Activated naive CD4-positive, alpha-beta T cell treated with anti-CD3 and anti-CD28 coated beads, Interleukin-2, amount 50 U/mL, for 72 hours (primary cell): ENCODE measurements at places on chromosomes 2 and 18.

- DNase-seq, result no peak
Measured at GRCh38 chr2:71689968-71690834, 236.8 kb downstream of the DYSF start.

DNA sequence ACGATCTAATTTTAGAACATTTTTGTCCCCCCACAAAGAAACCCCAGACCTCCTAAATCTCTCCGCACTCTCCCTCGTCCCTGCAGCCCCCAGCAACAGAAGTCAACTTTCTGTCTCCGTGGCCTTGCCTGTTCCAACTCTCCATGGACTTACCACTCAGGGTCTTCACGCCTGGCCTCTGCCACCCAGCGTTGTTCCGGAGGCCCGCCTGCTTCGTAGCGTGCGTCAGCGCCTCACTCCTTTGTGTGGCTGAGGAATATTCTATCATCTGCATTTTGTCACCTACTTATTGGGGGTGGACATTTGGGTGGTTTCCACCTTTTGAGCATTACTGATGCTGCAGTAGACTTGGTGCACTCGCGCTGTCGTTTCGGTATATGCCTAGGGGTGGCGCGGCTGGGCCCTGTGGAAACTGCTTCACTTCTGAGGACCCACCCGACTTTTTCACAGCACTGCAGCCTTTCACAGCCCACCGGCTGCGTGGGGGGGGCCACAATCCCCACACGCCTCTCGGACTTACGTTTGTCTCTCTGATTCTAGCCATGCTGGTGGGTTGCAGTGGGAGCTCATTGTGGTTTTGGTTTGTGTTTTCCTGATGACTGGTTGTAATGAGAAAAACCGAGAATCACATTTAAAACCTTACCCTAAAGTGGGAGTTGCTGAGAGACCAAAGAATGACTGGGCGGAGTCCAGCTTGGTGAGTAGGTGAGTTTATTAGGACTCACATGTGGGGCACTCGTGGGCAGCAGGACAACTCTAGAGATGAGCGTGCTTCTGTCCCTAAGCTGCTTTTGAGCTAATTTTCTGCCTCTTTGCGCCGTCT, 1.4 kb upstream of the HSBP1L1 start:
- DNase-seq, result peak; percentile 51

- DNase-seq, result no peak
Measured at GRCh38 chr2:7132753-7133152, 215.5 kb downstream of the RNF144A start.

GRCh38 chr2:68907232-68907919, 36.2 kb upstream of the BMP10 start:
- DNase-seq, result no peak

DNA sequence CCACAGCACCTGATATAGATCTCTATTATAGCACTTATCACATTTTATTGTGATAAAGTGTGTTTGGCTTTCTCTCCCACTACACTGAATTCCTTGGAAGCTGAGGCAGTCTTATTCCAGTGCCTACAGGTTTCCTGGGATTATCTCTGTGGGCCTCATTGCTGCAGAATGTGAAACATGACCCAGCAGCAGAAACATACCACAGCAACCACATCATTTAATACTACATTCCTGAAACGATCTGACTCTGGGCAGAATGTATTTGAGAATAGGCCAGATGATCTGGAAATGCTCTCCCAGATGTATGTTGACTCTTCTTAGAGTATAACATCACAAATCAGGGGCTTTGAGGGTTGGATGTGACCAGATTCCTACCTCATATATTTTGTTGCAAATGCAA, 323.5 kb upstream of the TANK start:
- no peak for DNase-seq

- DNase-seq, result no peak
Measured at GRCh38 chr2:42960002-42960841, 167.8 kb upstream of the HAAO start.

DNA sequence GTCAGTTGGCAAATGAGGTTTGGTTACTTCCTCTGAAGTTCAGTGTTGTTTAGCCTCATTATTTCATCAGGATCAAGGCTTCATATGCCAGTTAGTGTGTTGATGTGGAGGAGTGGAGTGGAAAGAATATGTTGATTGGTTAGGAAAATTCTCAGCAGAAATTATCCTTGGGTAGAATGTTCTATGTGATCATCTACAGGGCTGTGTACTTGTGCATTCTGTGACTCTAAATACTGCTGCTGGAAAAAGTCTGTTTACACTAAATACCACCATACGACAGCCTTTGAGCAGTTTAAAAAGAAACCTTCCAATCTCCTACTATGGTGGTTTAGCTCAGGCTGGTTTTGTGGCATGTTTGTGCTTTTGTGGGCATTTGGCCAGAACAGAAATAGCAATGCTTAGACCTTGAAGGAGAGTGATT, 25.8 kb downstream of the CAB39 start:
- no peak for DNase-seq

GRCh38 chr2:8555543-8555942, 126.3 kb upstream of the ID2 start:
- DNase-seq, result no peak

DNA sequence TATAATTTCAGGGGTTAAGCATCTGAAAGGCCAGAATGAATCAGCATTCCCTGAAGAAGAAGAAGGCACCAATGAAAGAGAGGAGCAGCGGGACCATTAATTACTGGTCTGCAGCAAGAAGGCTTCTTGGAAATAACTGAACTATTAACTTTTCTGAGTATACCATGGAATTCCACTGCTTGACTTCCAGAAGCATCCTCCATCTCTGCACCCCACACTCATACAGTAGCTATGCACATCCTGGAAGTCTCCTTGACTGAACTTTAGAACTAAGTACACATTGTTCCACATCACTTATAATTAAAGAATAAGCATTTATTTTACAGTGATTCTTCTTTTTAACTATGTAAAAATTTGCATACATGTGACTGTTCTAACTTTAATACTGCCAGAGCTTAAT, 131.5 kb downstream of the PPP1R1C start:
- no peak for DNase-seq

DNA sequence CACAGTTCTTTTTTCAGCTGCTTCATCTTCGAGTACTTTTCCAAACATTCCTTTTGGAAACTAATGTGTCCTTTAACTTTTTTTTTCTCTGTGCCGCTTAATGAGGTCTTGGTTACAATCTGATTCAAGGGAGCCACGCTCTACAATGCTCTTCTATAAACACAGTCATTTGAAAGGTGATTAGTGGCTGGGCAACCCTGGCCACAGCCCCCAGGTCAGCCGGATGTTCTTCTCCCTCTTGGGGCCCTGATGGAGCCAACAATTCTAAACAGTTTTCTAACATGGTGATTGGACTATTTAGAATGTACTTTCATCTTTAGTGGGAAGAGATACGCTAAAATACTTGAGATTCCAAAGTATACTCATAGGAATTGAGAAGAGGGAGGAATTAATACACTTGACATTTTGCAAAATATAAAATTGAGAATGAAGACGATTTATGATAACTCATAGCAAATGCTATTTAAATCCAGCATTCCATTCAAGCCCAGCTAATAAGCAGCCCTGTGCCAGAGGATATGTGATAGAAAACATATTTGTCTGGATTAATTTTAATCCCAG, 83.7 kb upstream of the MBOAT2 start:
- no peak for DNase-seq

- no peak for DNase-seq
Measured at GRCh38 chr2:203605302-203605701, 70.2 kb upstream of the RAPH1 start.

DNA sequence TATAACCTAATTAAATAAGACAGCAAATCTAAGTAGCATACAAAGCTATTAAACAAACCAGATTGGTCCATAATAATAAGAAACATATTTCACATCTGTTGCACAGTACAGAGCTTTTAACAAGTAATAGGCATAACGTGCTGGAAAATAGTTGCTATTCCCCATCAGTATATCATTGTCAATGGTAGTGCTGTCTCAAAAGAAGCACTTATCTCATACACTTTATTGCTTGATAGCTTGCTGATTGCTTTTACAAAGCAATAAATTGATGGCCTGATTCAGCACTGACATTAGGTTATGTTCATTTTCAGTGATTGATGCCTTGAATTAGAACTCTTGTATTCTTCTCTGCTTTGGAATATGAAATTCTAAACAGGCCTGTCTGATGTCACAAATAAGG, 641.7 kb downstream of the CBLN2 start:
- no peak for DNase-seq

- no peak for DNase-seq
Measured at GRCh38 chr2:168671932-168672331, 130.5 kb upstream of the NOSTRIN start.

GRCh38 chr2:240232264-240232915, 91.9 kb upstream of the OTOS start:
- DNase-seq, result no peak

- DNase-seq, result no peak
Measured at GRCh38 chr18:62445386-62445917, 77.4 kb upstream of the ZCCHC2 start.

DNA sequence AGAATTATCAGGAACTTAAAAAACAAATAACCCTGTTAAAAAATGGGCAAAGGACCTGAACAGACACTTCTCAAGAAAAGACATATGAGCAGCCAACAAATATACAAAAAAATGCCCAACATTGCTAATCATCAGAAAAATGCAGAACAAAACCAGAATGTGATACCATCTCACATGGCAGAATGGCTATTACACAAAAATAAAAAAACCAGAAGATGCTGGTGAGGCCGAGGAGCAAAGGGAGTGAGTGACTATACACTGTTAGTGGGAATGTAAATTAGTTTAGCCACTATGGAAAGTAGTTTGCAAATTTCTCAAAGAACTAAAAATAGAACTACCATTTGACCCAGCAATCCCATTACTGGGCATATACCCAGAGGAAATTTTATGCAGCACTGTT, 95.8 kb upstream of the DSEL start:
- no peak for DNase-seq

GRCh38 chr2:41896186-41896846, 151.5 kb upstream of the PKDCC start:
- DNase-seq, result no peak

- no peak for DNase-seq
Measured at GRCh38 chr18:46475390-46475752, 181.6 kb downstream of the LOXHD1 start.

DNA sequence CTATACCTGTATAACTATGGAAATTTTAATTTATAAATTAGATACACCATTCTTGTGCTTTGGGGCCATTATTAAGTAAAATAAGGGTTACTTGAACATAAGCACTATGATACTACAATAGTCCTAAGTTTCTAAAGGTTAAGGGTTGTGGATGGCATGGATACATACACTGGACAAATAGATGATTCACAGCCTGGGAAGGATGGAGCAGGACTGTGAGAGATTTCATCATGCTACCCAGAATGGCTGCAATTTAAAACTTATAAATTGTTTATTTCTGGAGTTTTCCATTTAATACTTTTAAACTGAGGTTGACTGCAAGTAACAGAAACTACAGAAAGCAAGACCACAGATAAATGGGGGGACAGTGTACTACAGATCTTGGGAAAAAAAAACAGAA, 295.8 kb upstream of the ZNF804A start:
- DNase-seq, result no peak

GRCh38 chr2:236550290-236550689, 19.3 kb upstream of the ACKR3 start:
- no peak for DNase-seq

- DNase-seq, result no peak
Measured at GRCh38 chr18:4807604-4808293, 352.6 kb upstream of the DLGAP1 start.

GRCh38 chr2:155424518-155424917, 726.0 kb downstream of the KCNJ3 start:
- DNase-seq, result no peak
